ENCODE measurements at places on chromosomes 5 and 9.

GRCh38 chr9:136051837-136052471, 43.1 kb downstream of the NACC2 start:
- no peak for DNase-seq

DNA sequence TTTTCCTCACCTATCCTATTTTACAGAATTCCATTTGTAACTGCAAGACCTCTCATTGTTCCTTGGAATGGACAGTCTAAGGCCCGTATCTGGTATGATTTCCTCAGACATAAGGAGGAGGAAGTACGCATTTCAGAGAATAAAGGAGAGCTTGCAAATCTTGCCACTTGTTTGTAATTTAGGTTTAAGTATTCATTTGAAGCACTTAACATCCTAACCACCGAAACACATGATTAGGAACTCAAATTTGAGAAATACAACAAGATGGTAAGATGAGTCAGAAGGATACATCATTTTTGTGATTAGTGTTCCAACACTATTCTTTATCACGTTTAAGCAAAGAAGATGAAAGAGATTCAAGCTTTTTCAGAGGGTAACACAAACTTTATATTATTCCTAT, 3.9 kb upstream of the ZCCHC9 start:
- no peak for DNase-seq

DNA sequence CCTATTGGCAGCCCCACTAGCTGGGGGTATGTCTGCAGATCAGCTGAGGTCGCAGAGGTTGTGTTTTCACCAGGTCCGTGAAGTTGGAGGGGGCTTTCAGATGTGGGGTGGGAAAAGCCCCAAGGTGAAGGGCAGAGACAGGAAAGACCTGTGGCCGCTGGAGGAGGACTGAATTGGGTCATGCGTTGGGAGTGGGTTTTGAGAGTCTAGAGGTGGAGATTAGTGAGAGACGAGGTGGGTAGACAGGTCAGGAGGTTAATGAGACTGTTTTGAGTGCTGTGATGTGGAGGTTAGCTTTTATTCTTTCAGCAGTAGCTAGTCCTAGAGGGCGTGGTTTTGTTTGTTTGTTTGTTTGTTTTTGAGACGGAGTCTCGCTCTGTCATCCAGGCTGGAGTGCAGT, 10.3 kb downstream of the SNX30 start:
- DNase-seq = no peak

DNA sequence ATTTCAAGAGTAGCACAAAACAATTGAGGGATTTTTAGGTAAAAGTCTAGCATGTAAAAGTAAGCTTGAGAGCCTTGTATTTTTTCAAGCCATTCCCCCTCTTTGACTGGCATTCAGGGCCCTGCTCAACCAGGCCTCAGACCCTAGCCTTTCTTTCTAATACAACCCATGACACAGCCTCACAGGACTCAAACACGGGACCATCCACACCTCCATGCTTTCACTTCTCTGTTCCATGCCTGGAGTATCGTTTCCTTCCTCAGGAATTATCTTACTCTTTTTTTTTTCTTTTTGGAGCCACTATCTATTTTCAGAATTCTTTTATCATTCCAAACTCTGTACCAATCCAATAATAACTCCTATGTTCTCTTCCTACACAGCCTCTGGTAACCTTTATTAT, 560.2 kb upstream of the CLINT1 start:
- no peak for DNase-seq

DNA sequence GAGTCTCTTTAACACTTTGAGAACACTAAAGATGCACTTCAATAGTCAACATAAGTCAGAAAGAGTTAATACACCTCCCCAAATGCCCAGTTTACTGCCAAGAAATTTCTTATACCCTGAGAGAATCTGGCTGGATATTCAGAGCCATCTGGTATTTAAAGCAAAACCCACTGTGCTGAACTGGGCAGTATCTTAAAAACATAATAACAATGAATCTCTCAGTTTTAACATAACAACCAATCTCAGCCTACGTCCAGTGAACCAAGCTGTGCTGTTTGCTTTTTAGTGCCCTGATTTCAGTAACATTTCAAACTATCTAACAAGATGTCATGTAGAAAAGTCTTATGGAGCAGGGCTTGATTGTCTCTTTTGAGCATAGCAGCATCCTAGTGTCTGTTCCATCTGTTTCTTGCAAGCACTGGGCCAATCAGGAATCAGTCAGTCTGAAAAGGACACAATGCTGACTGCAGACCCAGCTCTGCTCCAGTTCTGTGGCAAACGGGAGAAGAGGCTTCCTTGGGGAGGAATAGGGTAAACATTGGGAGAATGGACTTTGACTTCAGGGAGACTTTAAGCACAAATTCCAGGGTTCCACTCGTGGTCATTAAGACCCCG, 43.6 kb upstream of the FAM81B start:
- DNase-seq = no peak

DNA sequence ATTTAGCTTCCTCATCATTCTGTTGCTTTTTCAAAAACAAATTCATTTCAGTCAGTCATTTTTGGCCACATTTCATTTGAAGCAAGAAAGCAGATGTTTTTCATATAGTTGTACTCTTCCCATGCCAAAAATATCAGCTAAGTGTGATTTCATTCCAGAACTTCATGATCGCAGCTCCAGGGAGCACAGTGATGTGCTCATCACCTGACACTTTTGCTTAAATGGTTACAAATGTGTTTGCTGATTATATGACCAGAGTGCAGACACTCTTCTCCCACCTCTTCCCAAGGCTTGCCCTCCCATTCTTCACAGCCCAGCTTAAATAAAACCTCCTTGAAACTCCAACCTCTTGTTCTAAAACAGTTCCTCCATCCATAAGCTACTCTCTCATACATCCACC, 32.6 kb downstream of the GABRB2 start:
- no peak for DNase-seq

GRCh38 chr5:153206361-153206760, 284.1 kb upstream of the GRIA1 start:
- DNase-seq = no peak

DNA sequence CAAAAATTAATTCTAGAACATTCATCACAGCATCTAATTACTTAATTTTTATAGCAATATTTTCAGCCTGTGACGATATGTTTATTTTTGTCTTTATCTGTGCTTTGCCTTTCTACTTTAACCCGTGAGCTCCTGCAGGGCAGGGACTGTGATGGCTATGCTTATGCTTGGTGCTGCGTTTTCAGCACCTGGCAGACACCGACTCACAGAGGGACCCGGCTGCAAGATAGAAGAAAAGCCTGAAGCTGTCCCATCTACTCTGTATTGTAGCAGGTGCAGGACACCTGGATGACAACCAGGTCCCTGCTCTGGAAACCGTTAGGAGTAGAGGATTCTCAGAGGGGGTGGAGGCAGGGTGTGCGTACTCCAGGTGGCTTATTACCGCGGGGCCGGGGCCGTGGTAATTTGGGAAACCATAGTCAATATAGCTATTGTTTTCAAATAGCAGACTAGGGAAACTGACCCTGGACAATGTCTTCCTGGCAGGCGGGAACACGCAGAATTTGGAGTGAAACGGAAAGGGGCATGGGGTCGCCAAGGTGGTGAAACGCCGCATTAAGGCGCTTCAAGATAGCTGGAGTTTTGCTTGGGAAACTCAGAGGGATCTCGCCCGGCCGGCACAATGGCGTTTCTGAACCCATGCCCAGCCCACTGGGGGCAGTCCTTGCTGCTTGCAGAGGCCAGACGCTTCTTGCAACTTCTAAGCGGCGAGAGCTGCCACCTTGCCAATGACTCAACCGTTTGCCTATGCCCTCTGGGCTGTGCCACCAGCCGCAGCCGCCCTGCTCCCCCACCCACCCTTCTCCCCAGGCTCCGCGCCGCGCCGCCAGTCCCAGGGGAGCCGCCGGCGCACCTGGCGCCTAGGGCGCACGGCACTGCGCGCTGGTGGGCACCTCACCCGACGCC, 140.1 kb upstream of the PALM2AKAP2 start:
- DNase-seq = peak; percentile 11

DNA sequence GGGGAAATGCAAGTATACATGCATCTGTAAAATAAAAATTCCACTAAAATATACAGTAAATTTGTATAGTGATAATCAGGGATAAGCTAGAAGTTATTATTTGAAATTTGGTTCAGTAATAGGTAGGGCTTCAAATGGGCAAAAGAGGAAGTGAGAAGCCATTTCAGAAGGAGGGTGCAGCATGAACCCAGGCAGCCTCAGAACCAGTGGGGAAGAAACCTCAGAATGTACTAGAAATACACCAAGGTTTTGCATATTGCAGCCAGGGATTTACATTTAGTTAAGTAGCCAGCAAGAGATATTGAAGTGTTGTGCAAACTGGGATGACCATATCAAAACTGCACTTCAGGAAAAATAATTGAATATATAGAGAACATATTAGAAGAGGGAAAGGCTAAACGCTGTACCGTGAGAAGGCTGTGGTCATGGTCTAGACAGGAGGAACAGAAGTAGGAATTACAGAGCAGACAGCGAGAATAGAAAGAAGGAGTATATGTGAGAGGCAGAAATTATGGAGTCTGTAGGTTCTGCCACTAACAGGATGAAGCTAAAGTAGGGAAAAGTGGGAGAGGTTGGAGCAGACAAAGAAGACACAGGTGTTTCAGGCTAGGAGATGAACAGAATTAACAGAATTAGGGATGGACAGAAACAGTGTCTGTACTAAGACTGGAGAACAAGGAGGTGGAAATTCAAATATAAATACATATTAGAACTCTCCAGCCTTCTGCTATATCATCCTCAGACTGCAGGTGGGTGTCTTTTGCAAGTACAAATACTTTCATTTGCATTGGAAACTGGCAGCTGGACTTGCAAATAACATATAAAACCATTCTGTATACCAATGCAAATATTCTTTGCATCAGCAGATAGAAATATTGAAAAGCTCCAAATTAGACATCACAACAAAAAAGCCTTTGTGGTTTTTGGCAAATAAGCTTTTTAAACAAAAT, 335.6 kb downstream of the ZNF608 start:
- peak; percentile 23 for DNase-seq

GRCh38 chr9:100206899-100207298, 107.9 kb downstream of the INVS start:
- no peak for DNase-seq

GRCh38 chr5:83167538-83167937, 90.2 kb downstream of the XRCC4 start:
- DNase-seq = no peak

GRCh38 chr5:116409591-116410296, 164.9 kb downstream of the SEMA6A start:
- DNase-seq = no peak

- no peak for DNase-seq
These were observed 11.5 kb upstream of the ALDH1B1 start for GRCh38 chr9:38380872-38381534.

- no peak for DNase-seq
These were observed 92.4 kb upstream of the LHFPL2 start for GRCh38 chr5:78741019-78741418.

DNA sequence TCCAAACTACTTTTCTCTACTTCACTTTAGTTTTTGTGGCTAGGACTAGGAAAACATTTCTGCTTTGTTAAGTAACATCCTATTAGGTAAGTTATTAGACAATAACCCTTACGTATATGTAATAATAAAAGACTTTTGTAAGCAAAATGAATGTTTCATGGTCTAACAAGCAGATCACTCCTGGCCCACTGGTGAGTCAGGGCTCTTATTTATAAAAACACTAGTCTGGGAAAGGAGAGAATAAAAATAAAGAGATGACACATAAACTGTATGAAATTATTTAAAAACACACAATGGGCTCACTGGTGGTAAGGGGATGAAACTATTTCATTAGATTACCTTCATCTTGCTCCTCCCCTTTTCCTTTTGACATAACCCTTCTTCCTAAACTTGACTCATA, 2212.2 kb upstream of the ACO1 start:
- no peak for DNase-seq

- no peak for DNase-seq
These were observed 126.7 kb upstream of the PTGER4 start for GRCh38 chr5:40552981-40553380.

- no peak for DNase-seq
These were observed 15.5 kb upstream of the SMIM23 start for GRCh38 chr5:171770153-171770552.

DNA sequence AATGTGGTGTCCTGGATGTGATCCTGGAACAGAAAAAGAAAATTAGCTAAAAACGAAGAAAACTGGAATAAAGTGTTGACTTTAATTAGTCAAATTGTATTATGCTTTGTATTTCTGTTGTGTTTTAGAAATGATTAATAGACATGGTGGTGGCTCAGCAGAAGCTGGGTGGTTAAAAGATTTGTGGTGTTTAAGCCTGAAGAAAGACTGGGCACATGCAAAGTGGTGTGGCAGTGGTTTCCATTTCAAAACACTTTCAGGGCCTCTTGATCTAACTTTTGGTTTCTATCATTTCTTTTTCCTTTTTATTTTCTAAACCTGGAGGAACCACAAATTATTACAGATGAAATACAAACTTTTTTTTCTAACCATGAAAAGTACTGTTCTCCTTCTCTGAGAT, 44.1 kb downstream of the ADGRV1 start:
- no peak for DNase-seq

- no peak for DNase-seq
These were observed 22.5 kb upstream of the HMGCS1 start for GRCh38 chr5:43335681-43336080.

GRCh38 chr5:134525683-134526482, 413 bp downstream of the JADE2 start:
- DNase-seq = peak; percentile 67

DNA sequence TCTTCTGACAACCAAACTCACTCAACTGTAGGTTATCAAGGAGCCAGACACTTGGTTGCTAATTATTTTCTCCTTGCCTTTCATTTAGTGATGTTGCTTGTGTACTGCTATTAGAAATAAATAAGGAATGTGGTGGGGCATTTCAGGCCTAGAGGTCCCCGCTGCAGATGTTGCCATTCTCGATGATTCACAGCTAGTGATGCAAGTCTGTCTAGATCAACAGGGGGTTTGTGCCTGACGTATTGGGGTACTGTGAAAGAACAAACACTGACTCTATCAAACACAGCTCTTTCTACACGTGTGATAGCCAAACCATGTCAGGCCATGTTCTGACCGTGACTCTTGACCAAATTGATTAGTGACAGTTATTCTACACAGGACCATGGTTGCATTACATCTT, 144.7 kb downstream of the OSTF1 start:
- no peak for DNase-seq

DNA sequence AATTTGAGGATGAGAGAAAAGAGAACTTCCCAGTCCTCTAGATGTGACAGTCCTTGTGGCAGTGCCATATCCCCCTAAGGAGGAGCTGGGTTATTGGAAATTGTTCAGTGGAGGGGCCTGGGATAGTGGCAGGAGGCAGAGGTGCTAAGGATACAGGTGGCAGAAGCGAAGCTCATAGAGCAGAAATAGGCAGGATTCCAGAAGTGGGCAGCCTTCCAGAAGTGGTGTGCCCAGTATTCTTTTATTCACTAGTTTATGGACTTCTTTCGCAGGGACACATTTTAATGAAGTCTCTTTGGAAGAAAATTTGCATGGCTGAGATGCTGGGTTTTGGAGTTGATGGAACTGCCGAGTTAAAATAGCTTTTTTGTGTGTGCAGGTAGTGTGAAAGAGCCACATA, 6.8 kb downstream of the PIK3R1 start:
- no peak for DNase-seq

- no peak for DNase-seq
These were observed 26.4 kb upstream of the GABRB2 start for GRCh38 chr5:161572914-161573313.

Data from GM06990 (cell line).